ENCODE measurements at places on chromosomes 11 and 22.

- DNase-seq = no peak
These were observed 40.1 kb downstream of the ABTB2 start for GRCh38 chr11:34317666-34318065.

- no peak for DNase-seq
These were observed 741.7 kb downstream of the NELL1 start for GRCh38 chr11:21411104-21411503.

DNA sequence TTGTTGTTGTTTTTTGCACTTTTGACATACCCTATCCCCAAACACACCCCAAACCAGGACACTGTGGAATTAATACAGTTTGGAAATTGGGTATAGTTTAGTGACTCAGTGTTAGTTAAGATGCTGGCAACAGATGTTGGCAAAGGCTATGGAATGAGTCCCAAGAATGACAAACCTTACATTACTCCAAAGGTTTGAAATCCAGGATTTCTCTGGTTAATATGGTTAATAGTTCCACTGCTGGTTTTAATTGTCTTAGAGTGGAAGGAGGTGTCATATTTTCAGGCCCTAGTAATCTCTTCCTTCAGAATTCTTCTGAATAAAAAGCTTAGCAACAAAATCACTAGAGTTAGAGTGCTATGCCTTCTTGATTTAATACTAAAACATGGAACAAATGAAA is 775 bp downstream of the LPXN start:
- no peak for DNase-seq

DNA sequence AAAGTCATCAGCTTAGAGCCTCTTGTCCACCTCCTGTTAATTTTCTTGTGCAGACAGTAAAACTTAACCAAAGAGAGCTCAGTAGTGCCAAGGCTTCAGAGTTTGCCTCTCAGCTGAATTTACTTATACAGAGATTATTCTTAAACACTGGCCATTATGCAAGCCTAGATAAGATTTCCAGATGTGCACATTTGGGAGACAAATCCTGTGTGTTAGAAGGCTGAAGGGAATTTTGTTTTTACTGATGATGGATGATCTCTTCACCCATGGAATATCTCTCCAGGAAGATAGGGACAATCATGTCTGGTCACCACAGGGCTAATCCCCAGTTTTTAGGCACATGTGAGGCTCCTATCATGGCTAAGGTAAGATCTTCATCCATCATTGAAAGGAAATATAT is 157.6 kb upstream of the FAT3 start:
- DNase-seq = no peak

Data from NCI-H1930 (cell line).